ENCODE measurements at places on chromosomes 6 and 20.

- DNase-seq = no peak
Measured at GRCh38 chr6:40922281-40922680, 116.7 kb downstream of the UNC5CL start.

GRCh38 chr6:94323853-94324252, 904.5 kb upstream of the EPHA7 start:
- no peak for DNase-seq

DNA sequence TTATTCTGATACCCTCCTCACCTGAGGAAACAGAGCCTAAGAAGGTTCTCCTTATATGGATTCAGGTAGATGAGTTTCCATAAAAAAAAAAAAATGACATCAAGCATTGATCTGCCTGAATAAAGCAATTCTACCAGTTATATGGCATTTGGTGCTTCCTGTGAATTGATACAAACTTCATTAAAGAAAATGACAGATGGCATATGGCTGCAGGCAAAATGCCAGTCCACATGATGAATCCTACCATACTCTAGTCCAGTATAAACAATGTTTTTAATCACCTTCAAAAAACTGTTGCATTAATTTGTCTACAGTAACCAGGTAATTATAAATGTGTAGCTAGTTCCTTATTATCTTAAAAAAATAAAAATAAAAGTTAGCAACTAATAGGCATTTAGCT, 559.2 kb upstream of the FLRT3 start:
- DNase-seq = no peak

GRCh38 chr6:10621213-10621612, 73.2 kb downstream of the C6orf52 start:
- DNase-seq = no peak

DNA sequence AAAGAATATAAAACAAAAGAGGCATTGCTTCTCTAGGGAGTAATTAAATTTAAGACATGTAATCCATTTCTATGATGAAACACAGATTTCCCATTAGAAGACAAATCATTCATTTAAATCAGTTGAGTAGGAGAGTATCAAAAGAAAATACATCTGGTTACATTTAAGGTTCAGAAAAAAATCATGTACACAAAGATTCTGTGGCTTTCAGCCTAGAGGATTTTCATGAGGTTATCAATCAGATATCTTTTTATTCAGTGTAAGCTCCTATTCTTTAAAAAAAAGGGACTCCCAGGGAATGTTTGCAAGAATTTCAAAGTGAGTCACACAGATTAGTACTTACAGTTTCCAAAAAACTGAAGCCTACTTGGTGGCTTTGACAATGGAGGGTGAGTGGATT, 24.9 kb downstream of the COL21A1 start:
- DNase-seq = no peak

GRCh38 chr20:38057351-38057972, 23.9 kb downstream of the RPRD1B start:
- peak; percentile 81 for DNase-seq

- DNase-seq = no peak
Measured at GRCh38 chr6:114833211-114833610, 490.4 kb upstream of the HS3ST5 start.

GRCh38 chr6:160321729-160322505, 26.3 kb upstream of the SLC22A3 start:
- DNase-seq = no peak

- DNase-seq = no peak
Measured at GRCh38 chr20:49765413-49765736, 47.3 kb upstream of the SLC9A8 start.

GRCh38 chr20:41110012-41110411, 27.3 kb upstream of the PLCG1 start:
- no peak for DNase-seq

DNA sequence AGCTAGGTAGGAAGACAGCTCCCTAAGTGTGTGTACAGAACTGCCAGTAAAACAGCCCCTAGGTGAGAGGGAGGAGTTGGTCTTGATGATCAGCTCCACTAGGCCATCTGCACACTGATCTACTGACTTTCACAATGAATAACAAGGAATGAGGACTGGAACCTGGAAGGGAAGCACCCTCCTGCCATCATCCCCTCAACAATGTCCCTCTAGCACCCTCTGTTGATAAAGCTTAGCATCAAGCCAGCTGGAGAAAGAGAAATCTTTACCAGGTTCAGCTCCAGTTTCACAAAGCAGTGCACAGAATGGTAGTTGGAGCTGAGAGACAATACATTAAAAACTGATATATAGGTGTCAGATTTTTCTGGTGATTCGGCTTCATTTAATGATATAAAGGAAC, 57.2 kb upstream of the IRAK1BP1 start:
- no peak for DNase-seq

DNA sequence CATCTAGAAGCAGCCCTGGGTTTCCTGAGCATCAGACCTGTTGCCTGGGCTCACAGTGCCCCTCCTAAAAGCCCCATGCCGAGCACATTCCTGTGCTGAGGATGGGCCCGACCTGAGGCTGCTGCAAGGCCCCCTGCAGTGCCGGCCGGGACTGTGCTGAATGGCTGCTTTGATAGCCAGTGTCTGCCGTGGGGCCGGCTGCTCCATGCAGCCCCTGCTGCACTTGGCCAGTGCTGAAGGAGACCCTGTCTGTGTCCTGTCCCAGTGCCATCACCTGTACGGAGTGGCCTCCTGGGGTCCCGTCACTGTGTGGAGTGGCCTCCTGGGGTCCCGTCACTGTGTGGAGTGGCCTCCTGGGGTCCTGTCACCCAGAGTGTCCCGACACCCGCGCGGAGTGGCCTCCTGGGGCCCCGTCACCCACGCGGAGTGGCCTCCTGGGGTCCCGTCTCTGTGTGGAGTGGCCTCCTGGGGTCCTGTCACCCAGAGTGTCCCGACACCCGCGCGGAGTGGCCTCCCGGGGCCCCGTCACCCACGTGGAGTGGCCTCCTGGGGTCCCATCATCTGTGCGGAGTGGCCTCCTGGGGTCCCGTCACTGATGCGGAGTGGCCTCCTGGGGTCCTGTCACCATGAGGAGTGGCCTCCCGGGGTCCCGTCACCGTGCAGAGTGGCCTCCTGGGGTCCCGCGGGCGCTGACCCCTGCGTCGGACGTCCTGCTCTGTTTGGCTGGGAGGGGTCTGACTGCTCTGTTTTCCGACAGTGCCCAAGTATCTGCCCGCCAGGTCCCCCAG, 7.0 kb downstream of the COL9A3 start:
- DNase-seq = no peak

DNA sequence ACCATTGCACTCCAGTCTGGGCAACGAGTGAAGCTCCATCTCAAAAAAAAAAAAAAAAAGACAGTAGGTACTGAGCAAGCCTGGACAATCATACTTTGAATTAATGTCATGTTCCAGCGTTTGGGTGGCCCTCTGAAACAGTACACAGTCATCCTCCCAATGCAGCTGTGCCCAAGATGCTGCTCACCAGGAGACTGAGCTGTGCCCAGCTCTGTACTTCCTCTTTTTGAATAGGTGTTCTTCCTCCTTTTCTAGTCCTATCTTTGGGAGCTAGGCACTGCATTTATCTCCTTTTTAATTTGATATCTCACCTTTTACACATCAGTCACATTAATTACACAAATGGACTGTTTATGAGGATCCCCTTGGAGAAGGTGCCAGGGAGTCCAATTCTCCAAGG, 101.5 kb downstream of the RPP40 start:
- no peak for DNase-seq

- DNase-seq = no peak
Measured at GRCh38 chr6:166127624-166128472, 39.8 kb downstream of the TBXT start.

GRCh38 chr6:27867945-27868300, 44.3 kb downstream of the OR2B2 start:
- no peak for DNase-seq

GRCh38 chr20:39057911-39058310, 95.8 kb downstream of the DHX35 start:
- DNase-seq = no peak

DNA sequence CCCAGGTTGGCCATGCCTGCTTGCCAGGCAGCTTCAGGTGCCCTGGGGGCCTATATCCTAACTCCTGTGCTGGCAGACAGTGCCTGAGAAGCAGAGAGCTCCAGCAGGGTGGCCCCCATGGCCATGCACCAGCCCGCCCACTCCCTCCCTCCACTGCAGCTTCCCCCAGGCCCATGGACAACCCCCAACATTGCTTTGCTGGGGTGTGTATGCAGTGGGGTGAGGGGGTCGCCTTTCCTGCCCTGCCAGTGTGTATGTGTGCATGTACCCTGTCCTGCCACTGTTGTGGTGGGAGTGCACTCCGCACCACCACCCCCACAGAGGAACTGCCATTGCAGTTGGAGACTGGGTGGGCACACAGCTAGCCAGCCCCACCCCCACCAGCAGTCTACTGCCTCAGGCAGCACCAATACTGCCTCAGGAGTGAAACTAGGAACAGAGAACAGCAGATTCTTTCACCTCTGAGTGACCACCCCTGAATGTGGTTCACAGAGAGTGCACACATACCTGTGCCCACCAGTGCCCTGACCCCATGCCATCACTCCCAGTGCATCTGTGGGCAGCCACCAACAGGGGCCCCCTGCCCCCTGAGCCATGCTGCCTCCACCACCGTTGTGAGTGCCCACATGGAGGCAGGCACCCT, 151.1 kb downstream of the LRRC1 start:
- DNase-seq = no peak

DNA sequence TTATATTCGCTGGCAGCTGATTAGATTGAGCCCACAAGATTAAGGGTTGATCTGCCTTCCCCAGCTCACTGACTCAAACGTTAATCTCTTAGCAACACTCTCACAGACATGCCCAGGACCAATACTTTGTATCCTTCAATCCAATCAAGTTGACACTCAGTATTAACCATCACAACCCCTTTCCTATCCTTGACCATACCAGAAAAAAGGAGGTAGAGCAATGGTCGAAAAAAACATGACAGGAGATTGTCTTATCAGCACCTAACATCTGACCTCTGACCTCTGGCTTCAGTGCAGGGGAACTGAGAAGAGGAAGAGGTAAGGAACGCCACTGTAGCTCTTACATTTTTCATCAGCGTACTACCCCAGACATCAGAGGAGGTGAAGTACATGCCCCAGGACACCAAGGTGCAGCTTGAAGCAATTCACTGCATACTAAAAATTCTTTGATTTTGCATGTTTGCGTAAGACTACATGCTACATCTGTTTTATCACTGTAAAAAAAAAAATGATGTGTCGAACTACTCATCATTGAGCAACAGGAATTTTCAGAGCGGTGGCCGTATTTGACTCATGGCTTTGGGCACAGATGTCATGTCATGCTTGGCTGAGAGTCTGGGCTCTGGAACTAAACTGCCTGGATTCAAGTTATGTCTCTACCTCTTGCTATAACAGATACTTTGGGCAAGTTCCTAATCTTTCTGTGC, 188.0 kb upstream of the TAB2 start:
- DNase-seq = no peak

DNA sequence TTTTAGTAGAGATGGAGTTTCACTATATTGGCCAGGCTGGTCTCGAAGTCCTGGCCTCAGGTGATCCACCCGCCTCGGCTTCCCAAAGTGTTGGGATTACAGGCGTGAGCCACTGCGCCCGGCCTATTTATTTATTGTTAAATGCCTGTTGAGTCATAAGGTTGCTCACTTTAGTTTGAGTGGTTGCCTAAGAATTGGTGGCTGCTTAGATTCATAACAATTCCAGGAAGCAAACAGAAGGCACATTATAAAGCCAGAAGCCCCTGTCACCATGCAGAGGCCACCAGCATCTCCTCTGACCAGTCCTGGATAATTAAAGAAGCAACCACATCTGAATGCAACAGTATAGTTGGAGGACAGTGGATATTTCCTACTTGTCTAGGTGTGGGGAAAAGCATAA, 24.0 kb upstream of the ARMH2 start:
- DNase-seq = no peak

DNA sequence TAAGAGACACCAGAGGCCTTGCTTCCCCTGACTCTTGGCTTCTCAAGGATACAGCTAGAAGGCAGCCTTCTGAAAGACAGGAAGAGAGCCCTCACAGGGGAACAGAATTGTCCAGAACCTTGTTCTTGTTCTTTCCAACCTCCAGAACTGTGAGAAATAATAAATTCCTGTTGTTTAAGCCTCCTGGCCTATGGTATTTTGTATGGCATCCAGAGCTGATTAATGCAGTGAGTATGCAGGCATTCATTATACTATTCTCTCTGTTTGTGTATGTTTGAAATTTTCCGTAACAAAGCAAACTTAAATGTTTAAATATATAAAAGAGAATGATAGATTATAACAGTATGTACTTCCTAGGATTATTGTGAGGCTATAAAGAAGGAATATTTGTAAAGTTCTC, 903.4 kb upstream of the FLRT3 start:
- DNase-seq = no peak

- DNase-seq = no peak
Measured at GRCh38 chr6:100376103-100376502, 88.6 kb downstream of the SIM1 start.

GRCh38 chr20:12014736-12015135, 97.0 kb downstream of the BTBD3 start:
- DNase-seq = no peak

GRCh38 chr20:9916761-9917160, 77.9 kb upstream of the PAK5 start:
- DNase-seq = no peak

DNA sequence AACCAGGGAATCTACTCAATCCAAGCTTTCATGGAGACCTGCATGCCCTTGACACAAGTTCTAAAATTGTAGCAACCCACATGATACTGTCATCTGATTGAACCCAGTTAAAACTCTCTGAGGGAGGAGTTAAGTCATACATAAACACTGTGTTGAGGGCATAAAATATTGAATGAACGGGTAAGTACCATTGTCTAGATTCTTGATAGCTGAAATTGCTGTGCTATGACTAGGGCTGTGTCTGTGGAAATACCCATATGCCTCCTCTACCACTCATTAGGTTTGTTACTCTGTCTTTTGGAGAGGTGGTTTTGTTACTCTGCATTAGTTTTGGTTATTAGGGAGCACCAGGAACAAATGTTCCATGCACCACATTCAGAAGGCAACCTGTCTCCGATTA, 7.6 kb downstream of the ENPP4 start:
- no peak for DNase-seq

DNA sequence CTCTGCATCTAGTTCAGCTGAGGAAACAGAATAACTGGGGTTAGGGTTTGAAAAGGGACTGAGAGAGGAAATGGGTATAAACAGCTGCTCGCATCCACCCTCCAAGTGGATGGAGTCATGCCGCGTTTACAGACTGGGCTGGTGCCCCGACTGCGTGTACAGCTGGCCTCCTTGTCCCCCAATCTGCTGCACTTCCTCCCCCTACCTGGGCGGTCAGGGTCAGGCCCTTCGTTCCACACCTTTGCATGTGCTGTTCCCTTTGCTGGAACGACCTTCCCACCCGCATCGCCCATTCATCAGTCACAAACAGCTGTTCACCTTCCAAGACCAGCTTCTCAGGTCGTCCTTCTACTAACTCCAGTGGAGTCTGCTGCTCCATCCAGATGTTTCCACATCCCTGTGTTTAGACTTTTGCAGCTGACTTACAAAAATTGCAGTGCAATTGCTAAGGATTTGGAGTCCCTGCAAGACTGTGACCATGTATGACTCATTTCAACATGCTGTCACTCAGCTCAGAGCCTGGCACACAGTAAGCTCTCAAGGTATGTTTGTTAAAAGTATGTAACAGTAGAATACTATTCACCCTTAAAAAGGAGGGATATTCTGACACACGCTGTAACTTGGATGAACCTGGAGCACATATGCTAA, 129.3 kb downstream of the DTNBP1 start:
- no peak for DNase-seq

Data from CD4-positive, alpha-beta T cell treated with Interleukin-6 for 4 hours (primary cell).